M059J (cell line): ENCODE measurements at places on chromosomes 12 and 14. TPM values are rescaled to one million over a fixed set of nuclear protein-coding genes. Genes with fewer than 3 reads are reported as not detected.

- DNase-seq: no peak
Observed at GRCh38 chr14:54532111-54533012, 22.7 kb downstream of the CGRRF1 start.

- DNase-seq: no peak
Observed at GRCh38 chr12:86735851-86736250, 479.7 kb upstream of the MGAT4C start.

DNA sequence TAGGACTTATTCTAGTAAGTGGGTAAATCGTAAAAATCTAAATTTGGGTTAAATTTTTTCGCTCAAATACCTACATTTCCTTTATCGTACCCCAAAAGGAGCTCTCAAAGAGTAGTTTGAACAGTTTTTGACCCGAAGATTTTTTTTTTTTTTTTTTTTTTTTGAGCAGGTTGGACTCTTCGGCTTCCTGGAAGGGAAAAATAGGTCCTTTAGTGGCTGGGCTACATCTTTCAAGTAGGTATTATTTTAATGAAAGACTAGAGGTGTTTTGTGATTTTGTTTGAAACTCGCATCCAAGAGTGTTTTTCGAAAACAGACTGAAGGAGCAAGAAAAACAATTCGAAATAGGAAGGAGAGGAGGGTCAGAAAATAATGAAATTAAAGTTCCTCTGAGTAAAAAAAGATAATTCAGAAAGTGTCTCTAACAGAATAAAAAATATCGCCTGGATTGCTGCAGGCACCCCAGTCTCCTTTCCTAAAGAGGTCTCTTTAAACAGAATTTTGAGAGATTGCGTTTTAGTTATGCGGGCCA, 6.0 kb downstream of the CDKN1B start:
- DNase-seq: peak; percentile 49

- no peak for DNase-seq
Observed at GRCh38 chr14:101176535-101177205, 273.1 kb upstream of the RTL1 start.

GRCh38 chr14:68405961-68406360, 386.9 kb downstream of the ZFP36L1 start:
- DNase-seq: peak; percentile 30

DNA sequence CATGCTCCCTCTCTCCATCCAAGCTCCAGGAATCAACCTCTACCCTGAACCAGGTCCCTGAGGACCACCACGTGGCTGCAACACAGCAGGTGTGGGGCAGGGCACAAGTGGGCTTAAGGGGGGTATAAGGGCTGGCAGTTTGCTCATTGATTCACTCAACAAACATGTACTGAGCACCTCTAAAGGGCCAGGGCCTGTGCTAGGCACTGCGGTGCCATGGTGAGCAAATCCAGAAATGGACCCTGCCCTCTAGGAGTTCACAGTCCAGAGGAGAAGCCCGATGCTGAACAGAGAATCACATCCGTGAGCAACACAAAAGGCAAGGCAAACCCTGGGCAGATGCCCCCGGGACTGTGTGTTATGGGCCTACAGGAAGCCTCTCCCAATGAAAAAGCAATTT, 6.5 kb upstream of the AQP2 start:
- DNase-seq: no peak

- no peak for DNase-seq
Observed at GRCh38 chr12:25876383-25877045, 82.0 kb upstream of the RASSF8 start.

DNA sequence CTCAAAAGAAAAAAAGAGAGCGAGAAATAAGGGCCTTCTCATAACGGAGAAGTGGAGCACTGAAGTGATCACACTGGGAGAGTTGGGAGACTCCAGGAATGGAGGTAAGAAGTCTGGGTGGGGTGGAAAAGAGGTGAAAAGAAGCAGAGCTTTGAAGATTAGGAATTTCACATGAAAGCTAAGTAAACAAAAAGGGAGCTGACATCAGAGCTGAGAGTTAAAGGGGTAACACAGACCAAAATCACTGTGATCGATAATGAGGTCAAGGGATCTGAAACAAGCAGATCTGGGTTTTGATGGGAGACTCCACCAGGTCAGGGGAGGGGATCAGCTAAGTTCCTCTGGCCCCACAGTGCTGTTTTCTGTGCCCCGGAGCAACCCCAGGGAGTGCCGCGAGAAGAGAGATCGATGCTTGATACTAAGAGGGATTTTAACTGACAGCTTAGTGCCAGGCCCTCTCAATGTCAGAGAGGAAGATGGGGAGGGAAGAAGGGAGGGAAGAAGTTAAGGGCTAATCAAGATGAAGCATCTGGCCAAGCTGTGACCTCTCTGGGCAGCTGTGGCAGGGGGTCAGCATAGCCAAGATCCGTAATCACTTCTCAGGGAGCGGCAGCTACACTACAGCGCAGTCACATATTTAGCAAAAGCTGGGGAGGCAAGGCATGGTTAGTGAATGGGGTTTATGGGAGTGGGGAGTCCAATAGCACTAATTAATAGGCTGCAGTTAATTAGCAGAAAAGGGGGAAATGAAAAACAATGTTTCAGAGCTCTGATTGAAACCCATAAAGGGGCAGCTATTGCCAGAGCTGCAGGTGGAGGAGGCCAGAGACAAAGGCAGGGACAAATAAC, 8.0 kb downstream of the AQP6 start:
- no peak for DNase-seq

DNA sequence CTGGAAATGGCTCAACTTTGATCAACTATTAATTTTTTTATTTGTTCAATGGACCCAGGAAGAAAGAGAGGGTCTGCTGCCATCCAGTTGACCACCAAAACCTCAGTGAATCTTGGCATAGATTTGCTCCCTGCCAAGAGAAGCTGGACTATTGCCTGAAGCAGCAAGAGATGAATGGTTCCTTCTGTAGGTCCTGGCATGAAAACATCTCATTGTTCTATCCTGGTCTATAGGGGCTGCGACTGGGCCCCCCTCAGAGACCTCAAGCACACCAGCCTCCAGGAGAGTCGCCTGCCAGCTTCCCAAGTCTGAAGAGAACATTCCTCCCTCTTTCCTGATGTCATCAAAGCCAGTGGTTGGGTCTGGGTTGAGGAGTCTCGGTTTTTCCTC, 204.9 kb downstream of the TMX1 start:
- DNase-seq: no peak

The GALNT9 gene
- total RNA-seq: not detected in 2 replicates

The GLIPR1L2 gene
- not detected in 2 replicates for total RNA-seq

The RNASE1 gene
- total RNA-seq: 1.4 and 1.6 TPM in 2 replicates

The SIVA1 gene
- total RNA-seq: 292 and 348 TPM in 2 replicates

The CINP gene
- total RNA-seq: 33.8 and 36.1 TPM in 2 replicates

The IL22 gene
- total RNA-seq: not detected in 2 replicates

The PCNX4 gene
- 32.3 and 85.1 TPM in 2 replicates for total RNA-seq

The MDGA2 gene
- total RNA-seq: not detected in 2 replicates
